ENCODE measurements at places on chromosomes 7 and 10.

DNA sequence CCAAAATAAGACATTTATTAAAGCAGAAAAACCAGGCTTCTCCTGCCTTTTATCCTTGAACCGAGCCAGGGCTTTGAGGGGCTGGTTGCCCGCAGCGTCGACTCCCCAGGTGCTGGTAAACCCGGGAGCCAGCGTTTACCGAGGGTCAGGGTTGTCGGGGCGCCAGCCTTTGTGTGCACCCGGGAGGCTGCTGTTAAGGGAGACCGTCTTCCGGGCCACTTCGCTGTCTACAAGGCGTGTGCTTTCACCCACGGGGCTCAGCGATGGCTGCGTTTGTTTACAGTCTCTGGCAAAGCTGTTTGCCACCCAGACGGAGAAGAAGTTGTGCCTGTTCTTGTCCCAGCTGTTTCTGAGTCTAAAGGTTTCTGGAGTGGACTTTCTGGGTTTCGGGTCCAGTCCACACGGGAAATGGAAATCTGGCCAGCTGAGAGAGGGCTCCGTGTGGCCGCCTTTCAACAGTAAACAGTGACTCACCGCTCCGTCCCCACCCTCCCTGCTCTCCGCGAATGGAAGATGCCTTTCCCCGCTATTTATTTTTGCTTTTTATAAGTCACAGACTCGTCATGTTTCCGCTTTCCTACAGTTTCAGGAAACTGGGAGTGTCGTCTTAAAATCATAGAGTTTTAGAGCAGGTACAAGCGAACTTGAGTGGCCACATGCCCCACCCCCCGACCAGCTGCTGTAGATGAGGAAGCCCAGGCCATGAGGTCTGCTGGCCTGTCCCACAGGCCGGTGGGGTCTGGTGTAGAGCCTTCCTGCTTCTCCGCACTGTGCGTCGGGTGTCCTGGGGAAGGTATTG lies 2.2 kb downstream of the MAFK start:
- no peak for DNase-seq

DNA sequence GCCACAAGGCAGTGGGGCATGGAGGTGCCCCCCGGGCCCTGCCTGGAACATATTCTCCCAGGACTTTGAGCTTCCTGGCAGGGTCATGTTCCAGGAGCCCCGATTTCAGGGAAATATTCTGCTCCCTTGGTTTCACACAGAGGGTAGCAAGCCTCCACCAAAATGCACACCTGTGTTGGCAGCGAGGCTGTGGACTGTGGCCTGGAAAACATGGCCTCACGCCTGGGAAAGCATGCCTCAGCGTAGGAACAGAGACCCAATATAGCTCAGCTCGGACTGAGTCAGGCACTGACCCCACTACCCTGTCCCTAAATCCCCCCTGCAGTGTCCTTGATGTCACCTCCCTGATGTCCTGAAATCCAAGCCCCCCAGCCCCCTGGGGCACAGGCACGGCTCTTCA lies 92.0 kb downstream of the KCNMA1 start:
- DNase-seq = no peak

- no peak for DNase-seq
Observed at GRCh38 chr7:1666823-1667565, 3.1 kb upstream of the ELFN1 start.

GRCh38 chr10:71059054-71059818 lies 153.1 kb upstream of the UNC5B start:
- no peak for DNase-seq

DNA sequence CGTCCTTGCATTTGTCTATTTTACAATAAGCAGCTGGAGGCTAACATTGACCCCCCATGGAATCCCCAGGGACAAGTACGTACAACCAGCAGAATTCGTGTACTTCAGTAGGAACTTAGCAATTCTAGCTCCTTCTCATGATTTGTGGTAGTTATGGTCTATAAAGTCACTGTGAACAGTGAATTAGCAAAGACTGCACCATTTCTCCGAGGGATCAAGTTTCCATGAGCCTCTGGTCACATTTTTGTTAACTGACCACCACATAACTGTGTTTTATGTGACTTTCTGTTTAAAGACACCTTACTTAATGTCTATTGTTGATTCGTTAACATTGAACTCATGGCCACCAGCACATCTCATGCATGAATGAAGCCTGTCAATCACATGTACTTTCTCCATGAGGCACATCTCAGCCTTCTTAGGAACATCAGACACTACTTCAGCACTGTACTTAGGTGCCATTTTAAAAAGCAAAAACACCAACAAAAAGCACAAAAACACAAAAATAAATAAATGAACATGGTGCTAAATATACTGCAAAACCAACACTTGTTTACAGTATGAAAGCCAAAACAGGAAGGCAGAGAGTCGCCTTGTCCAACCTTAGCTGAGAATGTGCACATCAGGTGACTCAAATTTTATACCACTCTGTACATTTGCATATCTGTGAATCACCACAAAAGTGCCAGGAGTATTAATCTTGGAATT lies 9.0 kb upstream of the UCN3 start:
- no peak for DNase-seq

DNA sequence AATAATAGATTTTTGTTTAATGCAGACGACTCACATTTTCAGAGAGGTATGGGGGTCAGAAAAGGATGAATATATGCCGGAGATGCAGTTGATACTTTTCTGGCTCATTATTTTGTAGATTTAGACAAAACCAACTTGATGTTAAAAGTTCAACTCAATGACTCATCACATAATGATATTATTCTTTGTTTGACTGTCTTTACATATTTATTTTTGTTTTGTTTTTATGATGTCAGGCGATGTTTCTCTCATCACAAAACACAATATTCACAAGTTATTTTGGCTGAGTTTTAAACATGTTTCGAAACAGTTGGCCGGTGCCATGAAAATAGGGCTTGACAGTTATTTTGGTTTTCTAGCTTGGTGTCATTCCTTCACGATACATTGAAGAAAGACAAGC lies 1.3 kb downstream of the GJD4 start:
- DNase-seq = no peak

- no peak for DNase-seq
Observed at GRCh38 chr10:80771902-80772555, 234.3 kb downstream of the SH2D4B start.

DNA sequence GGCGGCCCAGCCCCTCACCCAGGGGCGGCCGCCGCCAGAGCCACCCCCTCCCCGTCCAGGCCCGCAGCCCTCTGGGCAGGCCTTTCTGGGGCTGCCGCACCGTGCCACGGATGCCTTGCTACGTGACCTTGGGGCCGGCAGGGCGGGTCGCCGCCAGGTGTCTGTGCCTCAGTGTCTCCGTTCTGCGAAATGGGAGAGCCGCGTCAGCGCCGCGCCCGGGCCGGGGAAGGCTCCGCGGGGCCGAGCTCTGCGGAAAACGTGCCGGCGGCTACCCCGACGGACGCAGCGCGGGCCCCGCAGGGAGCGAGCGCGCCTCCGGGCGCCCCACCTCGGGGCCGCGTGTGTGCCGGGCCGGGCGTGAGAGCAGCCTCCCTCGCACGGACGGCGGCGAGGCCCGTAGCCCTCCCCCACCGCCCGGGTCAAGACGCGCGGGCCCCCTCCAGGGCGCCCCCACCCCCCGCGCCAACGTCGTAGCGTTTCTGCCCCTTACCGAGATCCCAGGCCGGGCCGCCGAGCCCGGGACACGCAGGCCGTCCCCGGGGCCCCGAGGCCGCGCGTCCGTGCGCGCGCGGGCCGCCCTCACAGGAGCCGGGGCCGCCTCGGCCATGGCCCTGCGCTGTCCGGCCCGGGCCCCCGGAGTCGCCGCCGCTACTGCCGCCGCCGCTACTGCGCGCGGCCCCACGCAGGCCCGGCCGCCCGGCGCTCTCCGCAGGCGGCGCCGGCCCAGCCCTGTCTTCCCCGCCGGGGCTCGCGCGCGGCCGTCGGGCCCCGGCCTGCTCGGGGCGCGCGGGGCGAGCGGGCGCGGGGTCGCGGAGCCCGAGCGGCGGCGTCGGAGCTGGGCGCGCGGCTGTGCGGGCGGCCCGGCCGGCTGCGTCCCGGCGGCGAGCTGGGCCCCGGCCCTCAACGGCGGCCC lies 1.1 kb downstream of the ZNF777 start:
- DNase-seq = no peak

DNA sequence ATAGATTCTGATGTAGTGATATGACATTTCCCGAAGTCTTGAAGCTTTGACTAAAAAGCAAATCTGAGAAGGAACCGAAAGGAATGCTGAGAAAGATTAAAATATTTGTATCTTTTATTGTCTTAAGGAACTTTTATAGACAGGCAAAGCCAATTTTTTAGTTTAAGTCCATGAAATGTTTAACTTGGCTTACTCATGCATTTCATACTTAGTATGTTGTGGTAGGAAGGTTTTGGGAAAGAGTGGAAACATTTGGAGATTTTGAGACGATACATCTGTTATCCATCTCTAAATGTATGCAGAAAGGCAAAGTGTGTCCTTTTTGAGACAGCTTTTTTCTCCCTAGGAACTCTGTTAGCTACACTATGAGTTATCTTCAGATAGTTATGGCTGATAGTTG lies 10.1 kb downstream of the TBC1D12 start:
- DNase-seq = no peak

- no peak for DNase-seq
Observed at GRCh38 chr7:121237601-121238000, 91.2 kb upstream of the WNT16 start.

DNA sequence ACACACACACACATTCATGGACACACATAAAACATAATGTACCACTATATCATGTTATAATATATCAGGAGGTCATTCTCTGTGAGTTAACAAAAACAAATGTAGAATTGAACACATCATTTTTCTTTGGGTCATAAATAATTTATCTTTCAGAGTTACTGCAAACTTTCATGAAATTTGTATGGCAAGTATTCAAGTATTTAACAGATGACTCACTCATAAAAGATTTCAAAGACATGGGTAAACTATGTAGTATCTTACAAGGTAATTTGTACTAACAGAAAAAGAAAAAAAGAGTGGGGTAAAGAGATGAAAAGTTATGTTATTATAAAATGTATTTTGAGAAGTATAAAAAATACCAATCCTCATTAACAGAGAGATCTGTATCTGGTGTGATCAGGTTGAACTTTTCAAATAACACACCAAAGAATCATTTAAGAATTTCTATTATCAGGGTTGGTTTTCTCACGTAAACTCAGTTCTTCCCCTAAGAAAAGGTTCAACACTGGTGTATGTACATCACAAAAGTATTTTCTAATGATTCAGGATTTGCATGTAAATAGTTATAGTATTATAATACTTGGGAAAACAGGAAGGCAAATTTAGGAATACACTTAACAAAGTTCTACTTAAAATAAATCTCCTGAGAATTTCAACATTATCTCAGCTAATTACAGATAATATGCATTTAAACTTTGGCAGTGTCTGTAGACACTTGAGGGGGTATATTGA lies 933.1 kb upstream of the LRRN3 start:
- DNase-seq = no peak

- no peak for DNase-seq
Observed at GRCh38 chr7:81780914-81781693, 11.3 kb upstream of the HGF start.

DNA sequence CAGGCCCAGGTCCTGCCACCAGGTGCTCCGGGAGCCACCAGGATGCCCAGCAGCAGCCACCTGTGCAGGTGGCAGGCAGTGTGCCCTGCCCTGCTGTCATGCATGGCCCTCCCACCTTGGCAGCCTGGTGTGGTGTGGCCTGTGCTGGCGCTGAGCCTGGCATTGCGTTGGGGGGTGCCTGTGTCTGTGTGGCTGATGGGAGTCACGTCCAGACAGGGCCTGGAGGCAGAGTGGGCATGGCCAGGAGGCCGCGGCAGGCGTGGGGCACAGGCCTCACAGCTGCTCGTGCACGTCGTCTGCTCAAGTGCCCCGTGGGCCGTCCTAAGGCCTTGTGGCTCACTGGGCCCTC lies 8.7 kb downstream of the TTYH3 start:
- no peak for DNase-seq

- no peak for DNase-seq
Observed at GRCh38 chr10:96570983-96571964, 15.5 kb downstream of the TM9SF3 start.

DNA sequence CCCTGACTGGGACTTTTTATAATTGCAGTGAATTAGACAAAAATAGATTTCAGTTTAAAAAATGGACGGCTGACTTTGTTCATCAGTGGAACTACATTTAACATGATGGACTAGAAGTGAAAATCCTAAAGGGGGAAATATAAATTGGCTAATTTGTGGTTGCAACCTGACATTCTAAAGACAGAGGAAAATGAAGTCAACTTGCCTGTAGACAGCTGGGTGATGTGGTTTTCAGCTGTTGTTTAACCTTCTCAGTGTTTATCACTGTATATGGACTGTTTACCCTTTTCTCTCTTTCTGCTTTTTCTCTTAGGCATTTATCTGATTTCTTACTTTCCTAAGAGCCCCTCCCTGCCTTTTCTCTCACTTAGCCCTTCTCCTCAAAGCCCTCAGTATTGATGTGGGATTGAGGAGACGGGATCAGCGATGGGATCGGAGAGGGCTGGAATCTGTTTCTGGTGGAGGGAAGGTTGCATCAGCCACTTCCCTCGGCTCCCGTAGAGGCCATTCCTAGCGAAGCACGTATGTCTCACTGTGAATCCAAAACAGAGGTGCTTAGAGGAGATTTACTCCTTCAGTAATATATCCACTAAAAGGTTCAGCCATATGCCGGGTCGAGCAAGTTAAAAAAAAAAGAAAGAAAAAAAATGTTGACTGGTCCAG lies 109.0 kb upstream of the KLF6 start:
- DNase-seq = no peak

DNA sequence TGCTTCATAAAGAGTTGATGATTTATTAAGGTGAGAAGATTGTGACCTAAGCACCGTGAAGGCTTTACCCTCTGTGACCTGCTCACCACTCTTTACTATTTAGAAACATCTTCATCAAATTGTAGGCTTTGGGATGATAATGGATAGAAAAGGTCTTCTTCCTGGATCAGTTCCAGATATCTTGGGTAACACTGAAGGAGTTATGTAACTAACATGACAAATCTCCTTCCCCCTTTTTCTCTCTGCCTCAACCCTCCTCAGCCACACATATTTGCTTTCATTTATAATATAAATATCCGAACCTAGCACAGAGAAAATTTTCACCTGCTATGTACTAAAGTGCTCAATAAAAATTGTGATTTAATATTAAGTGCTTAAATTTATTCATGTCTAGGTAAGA lies 151.5 kb downstream of the FRMD4A start:
- no peak for DNase-seq

- DNase-seq = no peak
Observed at GRCh38 chr10:5271526-5271925, 74.9 kb downstream of the AKR1C4 start.

Measured in NCI-H1092 (cell line).